ENCODE measurements at places on chromosomes 2 and 18.

DNA sequence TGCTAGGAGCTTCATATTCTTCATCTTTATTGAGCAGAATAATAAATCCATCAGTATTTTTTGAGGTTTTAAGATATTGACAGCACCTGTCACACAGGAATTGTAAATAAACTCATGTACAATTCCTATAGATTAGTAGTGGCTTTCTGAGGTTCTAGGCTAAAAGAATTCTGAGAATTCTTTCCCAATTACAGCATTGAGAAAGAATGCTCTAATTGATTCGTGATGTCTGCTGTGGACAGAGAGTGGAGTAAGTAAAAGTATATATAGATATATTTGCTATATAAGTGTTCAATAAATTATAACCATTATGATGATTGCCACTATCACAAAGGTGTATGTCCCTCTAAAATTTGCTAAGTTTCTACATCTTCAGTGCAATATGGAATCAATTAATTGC lies 186.5 kb upstream of the NRP2 start:
- no peak for DNase-seq

- peak; percentile 70 for DNase-seq
These were observed 23.0 kb downstream of the CDC42EP3 start for GRCh38 chr2:37648331-37649011.

- peak; percentile 33 for DNase-seq
These were observed 44.9 kb downstream of the TMEM37 start for GRCh38 chr2:119476301-119477112.

GRCh38 chr2:230473378-230473777 lies 57.4 kb downstream of the SP100 start:
- no peak for DNase-seq

DNA sequence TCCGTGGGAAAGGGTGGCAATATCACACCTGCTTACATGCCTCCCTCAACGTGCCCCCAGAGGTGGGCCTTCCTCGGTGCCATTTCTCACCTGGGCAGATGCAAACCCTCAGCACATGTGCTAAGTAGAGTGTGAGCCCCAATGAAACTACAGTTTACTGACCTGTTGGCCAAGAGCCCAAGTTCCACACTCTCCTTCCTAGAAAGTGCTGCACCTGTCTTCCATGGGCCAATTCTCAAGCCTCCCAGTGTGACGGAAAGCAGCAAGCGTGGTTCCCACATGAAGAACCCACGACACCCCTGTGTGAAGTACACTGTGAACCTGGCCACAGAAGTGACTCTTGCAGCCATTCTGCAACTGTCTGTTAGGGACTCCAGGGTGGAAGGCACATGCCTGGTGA lies 73.7 kb downstream of the UXS1 start:
- no peak for DNase-seq

DNA sequence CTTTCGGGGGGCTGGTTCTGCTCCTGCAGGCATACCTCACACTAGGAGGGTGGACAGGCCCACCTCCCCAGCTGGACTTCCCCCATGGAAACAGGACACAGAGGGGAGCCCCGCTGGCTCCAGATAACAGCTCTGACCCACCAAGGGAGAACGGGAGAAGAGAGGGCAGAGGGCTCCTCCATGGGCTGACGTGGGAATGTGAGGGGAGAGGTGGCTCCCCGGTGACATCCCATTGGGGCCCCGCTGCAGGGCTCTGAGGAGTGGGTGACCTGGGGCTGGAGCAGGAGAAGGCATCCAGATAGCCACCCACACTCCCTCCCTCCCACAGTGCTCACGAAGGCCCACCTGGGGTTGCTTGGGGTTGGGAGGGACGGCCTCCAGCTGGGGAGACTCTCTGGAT lies 45.9 kb downstream of the FBLN7 start:
- no peak for DNase-seq

DNA sequence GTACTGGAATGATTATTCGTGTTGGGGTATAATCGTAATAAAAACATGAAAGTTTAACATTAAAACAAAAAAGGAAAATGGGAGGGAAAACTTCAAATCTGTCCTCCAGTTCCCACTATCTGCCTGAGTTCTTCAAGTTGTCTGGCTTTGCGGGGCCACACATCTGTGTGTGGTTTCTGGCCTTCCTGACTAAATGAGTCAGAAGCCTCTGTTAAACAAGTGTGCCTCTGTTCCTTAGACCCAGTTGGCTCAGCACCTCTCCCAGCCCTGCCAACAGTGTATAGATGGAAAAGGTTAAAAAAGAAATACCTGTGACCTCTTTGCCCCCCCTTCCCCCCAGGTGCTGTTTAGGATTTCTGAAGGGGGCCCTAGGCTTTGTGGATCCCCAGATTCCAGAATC lies 30.2 kb downstream of the XDH start:
- DNase-seq = no peak

DNA sequence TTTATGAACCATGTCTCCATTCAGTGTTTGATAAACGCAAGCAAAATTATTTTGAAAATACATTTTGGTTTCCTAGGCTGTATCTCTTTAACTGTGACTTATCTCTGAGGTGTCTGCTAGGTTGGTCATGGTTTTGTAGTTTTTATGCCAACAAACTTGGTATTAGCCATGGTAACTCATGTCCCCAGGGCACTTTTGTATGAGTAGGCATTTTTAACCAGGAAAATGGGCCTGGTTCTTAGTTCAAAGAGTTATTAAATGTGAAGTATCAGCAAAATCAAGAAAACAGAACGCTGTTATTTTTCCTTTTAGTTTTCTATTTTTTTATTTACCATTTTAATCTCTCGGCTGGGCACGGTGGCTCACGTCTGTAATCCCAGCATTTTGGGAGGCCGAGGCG lies 179.3 kb upstream of the LHCGR start:
- no peak for DNase-seq

- peak; percentile 48 for DNase-seq
These were observed 45.1 kb downstream of the HS6ST1 start for GRCh38 chr2:128273469-128274081.

DNA sequence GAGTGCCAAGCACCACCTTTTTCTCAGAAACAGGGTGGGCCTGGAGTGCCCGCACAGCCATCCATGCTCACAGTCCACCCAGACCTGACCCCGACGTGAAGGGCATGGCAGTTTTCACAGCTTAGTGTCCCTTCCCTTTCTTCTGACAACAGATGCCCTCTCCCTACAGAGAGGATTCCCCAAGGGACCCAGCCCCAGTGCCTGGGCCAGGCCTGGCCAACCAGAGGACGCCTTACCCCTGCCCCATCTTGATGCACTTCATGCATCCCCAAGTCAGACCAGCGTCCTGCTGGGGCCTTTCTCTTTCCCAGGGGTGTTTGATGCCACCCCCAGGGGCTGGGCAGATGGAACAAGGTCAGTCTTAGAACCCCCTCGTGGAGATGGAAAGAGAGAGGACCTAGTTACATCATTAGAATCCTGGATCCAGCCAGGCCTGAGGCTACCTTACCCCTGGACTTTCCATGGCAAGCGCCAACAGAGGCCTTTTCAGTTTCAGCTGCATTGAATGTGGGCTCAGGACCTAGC lies 3.8 kb downstream of the ANKMY1 start:
- no peak for DNase-seq

GRCh38 chr2:227411320-227411989 lies 23.7 kb upstream of the SCYGR1 start:
- DNase-seq = no peak

DNA sequence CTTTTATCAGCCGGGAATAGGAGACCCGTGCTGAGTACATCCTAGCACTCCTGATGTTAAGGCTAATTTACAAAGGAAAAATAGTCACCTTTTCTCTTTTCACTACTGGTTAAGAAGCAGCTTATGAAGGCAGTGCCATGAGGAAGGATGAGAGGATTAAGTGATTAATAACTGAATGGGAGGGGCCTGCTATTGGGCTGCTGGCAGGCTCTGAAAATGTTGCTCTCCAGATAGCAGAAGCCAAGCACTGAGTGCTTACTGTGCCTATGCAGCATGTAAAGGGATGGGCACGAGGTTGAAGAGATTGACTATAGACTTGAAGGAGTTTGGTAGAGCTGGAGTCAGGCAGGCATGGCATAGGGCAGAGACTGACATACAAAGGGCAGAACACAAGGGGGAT lies 282.4 kb upstream of the THSD7B start:
- no peak for DNase-seq

GRCh38 chr2:165472922-165473321 lies 3.4 kb downstream of the CSRNP3 start:
- DNase-seq = no peak

DNA sequence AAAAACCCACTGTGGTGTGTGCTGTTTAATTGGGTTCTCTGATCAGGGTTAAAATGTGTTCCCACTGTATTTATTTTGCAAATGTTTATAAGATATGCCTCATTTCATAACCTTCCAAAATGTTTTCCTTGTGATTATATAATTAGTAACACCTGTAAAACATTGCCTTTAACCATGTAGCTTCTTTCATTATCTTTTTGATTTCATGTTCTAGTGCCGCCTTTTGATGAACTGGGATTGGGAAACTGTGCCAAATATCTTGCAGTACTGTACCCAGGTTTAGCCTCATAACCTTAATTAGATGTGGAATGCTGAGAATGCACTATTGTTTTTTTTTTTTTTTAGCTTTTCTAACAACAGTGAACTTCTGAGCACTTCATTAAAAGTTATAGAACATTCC lies 96.9 kb downstream of the TANC1 start:
- DNase-seq = no peak

DNA sequence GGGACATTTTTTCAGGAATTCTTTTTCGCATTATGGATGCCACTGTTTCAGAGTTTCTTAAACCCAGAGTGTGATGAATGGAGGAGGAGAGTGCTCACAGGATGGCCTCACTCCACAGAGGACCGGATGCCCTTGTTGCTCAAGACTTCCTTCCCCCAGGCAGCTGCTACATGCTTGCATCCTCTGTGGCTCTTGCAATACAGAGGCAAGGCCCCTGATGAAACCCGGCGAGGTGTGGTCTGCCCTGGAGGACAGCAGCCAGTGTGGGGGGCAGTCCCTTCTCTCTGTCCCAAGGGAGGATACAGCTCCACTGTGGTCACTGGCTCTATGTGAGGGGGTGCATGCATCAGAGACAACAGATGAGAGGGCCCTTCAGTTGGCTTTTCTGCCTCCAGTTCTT lies 109.6 kb downstream of the SH3RF3 start:
- peak; percentile 29 for DNase-seq

Data from CD4-positive, alpha-beta T cell treated with Interleukin-1 beta for 1 hour (primary cell).